ENCODE measurements at places on chromosomes 6 and 20.
A peak's percentile ranks its signal among the peaks of the same experiment; 100 is the strongest.

DNA sequence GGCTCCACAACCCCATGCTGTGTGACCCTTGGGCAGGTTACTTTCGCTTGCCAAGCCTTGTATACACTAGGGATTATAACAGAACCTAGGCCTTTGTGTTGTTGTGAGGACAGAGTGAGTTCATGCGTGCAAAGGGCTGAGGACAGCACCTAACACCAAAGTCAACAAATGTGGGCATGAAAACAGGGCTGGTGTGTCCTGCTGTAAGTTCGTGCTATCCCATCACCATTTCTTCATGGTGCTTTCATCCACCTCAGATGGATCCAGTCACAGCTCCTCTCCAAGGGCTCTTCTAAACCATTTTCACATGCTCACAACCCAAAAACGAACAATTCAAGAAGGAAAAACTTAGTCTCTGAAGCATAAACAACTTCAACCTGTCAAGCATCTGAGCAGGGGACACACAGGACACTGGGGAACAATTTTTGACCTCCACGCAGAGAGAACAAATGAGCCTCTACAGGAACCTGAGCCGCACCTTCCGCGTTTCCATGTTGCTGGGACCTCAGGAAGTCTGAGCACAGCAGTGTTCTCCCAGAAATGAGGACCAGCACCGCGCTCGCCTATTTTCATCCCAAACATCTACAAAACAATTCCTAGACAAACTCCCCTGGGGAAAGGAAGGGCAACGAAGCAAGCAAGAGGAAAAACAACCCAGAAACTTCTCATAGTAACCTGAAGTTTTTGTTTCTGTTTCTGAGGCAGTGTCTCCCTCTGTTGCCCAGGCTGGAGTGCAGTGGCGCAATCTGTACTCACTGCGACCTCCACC lies 3.1 kb downstream of the LRP11 start:
- no peak for DNase-seq

- DNase-seq = no peak
These were observed 835.8 kb downstream of the GRIK2 start for GRCh38 chr6:102229271-102229670.

- no peak for DNase-seq
These were observed 171.9 kb downstream of the LMBRD1 start for GRCh38 chr6:69624944-69625343.

- DNase-seq = peak; percentile 56
These were observed 1.4 kb upstream of the TRIM39 start for GRCh38 chr6:30325150-30325872.

- no peak for DNase-seq
These were observed 176.4 kb upstream of the CST7 start for GRCh38 chr20:24772667-24773066.

GRCh38 chr6:133160536-133160935 lies 80.6 kb upstream of the EYA4 start:
- no peak for DNase-seq

DNA sequence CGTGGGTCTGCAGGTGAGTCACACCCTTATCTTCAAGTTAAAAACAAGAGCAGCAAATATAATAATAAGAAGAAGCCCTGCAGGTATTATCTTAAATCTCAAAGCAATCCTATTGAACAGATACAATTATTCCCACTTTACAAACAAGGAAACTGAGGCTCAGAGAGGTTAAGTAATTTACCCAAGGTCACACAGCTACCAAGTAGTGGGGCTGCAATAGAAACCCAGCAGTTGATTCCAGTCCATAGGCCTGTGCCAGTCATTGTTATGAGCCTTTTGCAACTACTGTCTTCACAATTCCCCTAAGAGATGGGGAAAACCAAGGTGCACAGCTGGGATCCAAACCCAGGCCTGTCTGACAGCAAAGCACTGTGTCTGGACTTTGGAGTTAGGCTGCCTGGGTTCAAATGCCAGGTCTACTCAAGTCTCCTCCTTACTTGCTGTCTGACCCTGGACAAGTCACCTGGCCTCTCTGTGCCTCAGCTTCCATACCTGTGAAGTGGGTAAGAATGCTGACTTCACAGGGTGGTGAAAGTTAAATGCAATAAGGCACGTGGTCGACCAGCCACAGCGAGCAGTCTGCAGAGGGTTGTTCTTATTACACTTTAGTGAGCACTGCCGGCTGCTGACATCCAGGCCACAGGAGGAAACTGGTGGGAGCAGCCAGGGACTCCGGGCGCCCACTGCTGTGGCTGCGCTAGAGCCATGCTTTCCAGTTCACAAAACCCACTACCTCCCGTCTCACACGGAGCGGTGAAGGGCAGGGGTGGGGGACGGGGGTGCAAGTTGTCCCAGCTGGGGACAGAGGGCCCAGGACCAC lies 6.1 kb downstream of the MYL9 start:
- no peak for DNase-seq

GRCh38 chr6:1394514-1395463 lies 5.4 kb downstream of the FOXF2 start:
- no peak for DNase-seq

GRCh38 chr20:24949756-24950127 lies 673 bp downstream of the CST7 start:
- no peak for DNase-seq

GRCh38 chr6:87408721-87409155 lies 966 bp downstream of the CFAP206 start:
- no peak for DNase-seq

GRCh38 chr6:91562955-91563354 lies 976.1 kb upstream of the MAP3K7 start:
- DNase-seq = no peak

DNA sequence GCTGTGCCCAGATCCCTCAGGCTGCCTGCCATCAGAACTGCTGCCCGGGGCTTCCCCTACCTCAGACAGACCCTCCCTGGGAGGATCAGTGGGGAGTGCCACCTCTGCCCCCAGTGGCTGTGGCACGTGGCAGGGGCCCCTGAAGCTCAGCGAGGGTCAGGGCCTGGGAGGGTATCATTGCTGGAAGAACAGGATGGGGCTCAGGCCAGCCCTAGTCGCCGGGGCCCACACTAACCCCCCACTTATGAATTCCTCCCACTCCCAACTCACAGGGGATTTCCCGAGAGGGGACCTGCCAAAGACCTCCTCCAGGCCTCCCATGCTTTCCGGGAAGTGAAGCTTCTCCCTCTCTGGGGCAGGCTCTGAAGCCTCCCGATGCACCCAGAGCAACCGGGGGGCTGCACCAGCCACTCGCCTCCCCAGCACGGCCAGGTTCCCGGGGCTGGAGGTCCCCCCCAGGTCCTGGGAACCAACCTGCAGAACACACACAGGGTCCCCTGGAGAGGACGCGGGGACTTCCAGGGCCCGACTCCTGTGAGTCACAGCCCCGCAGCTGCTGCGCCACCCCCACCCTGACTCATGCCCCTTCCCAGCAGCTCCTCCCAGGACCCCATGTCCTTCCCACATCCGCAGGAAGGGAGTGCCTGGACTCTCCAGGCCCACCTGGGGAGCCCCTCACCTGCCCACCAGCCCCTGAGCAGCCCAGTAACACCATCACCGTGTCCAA lies 2.5 kb downstream of the TNFRSF6B start:
- DNase-seq = no peak

GRCh38 chr6:11772109-11772825 lies 6.3 kb downstream of the ADTRP start:
- no peak for DNase-seq

- DNase-seq = no peak
These were observed 32.9 kb downstream of the RNF217 start for GRCh38 chr6:124995131-124995530.

GRCh38 chr6:10205892-10206291 lies 209.0 kb downstream of the TFAP2A start:
- no peak for DNase-seq

- DNase-seq = no peak
These were observed 333.7 kb downstream of the MEI4 start for GRCh38 chr6:77986380-77987034.

- no peak for DNase-seq
These were observed 3.4 kb downstream of the SERAC1 start for GRCh38 chr6:158164579-158165170.

DNA sequence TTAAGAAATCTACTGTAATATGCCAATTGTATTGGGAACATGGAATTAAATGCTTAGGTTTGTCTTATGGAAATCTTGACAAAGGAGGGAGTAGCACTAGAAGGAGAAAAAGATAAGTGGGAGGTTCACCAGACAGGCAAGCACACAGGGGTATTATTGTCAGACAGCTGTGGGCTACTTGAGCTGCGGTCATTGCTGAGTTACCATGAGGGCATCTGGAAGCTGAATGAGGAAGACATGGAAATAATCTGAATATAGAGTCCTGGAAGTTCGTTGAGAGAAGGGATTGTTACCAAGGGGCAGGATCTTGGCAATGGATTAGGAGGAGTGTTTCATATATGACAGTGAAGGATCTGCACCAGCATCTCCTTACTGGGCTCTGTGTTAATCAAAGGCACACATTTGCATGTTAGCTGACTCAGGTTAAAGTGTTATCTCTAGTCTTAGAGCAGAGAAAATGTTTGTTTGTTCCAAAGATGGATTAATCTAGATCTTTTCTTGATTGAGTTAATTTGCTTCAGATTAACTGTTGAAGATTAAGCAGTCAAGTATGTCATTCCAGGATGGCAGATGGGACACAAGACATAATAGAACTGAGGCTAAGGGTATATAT lies 53.0 kb upstream of the SUPT3H start:
- DNase-seq = no peak

DNA sequence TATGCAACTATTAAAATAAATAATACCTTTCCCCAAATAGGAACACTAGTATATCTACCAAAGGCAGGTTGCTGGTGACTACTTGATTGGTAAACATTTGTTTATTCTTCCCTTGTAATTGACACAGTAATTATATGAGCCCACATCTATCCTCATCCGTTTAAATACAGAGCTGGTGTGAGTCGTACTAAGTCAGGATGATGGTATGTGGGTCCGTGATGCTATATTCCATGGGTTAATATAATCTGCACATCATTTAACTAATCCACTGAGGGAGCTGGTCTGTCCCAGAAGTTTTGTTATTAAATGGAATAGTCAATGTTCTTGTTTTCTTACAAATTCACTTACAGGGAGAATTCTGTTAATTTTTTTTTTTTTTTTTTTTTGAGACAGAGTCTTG lies 164.0 kb upstream of the AGPAT4 start:
- no peak for DNase-seq

GRCh38 chr6:121630716-121631115 lies 195.3 kb downstream of the GJA1 start:
- no peak for DNase-seq

DNA sequence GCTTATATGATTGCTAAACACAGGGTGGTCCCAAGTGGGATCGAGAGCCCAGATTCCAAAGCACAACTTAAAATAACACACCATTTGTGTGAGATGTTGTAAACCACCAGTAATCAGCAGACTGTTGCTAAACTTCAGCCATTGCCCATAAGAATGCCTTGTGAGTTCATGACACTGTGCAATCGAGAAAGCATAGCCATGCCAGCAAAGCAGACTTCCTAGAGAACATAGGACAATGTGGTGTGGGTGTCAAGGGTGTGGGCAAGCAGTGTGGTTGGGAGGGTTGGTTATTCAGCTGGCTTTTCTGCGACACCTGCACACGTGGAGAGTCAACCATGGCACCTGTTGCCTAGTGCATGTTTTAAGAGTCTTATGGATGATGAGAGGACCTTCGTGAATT lies 16.1 kb upstream of the CALHM6 start:
- no peak for DNase-seq

DNA sequence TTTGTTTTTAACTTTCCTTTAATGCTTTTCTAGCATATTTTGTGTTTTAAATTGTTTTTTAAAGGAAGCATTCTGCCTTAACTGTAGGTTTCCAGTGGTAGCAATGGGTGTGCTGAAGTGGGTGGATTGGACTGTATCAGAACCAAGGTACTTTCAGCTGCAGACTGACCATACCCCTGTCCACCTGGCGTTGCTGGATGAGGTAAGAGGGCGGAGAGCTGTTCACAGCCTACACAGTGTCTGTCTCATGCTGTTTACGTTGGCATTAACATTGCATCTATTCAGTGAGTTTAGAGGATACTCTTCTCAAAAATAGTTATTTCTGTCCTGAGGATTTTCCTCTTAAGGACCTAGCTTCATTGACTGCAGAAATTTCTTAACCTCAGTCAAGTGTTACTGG lies 11.9 kb downstream of the NELFCD start:
- DNase-seq = no peak
